ENCODE measurements at places on chromosomes 7 and 10. TPM values are rescaled to one million over a fixed set of nuclear protein-coding genes. Genes with fewer than 3 reads are reported as not detected.

- no peak for DNase-seq
Measured at GRCh38 chr7:125663961-125664360, 734.3 kb upstream of the POT1 start.

DNA sequence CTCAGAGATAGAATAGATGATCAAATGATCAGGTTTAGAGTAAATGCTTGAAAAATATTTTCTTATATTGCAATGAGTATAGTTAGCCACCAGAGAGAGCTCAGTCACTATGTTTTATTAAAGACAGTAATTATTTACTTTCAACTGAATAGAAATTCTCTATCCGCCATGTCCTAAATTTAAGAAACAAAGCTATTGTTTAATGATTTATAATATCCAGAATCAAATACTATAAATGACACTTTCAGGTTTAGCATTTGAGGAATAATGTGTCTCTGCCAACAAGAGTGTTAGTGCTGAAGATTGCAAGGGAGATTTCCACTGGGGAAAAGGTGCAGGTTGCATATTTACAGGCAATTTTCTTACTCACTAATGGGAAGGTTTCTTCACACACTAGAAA lies 184.7 kb downstream of the DGKB start:
- DNase-seq = no peak

- no peak for DNase-seq
Measured at GRCh38 chr7:32255036-32255435, 184.8 kb upstream of the PDE1C start.

The MRLN gene
- not detected for total RNA-seq

- DNase-seq = no peak
Measured at GRCh38 chr7:132842478-132842877, 239.4 kb downstream of the CHCHD3 start.

- no peak for DNase-seq
Measured at GRCh38 chr7:142739923-142740492, 9.3 kb upstream of the PRSS1 start.

The HOXA5 gene
- not detected for total RNA-seq

DNA sequence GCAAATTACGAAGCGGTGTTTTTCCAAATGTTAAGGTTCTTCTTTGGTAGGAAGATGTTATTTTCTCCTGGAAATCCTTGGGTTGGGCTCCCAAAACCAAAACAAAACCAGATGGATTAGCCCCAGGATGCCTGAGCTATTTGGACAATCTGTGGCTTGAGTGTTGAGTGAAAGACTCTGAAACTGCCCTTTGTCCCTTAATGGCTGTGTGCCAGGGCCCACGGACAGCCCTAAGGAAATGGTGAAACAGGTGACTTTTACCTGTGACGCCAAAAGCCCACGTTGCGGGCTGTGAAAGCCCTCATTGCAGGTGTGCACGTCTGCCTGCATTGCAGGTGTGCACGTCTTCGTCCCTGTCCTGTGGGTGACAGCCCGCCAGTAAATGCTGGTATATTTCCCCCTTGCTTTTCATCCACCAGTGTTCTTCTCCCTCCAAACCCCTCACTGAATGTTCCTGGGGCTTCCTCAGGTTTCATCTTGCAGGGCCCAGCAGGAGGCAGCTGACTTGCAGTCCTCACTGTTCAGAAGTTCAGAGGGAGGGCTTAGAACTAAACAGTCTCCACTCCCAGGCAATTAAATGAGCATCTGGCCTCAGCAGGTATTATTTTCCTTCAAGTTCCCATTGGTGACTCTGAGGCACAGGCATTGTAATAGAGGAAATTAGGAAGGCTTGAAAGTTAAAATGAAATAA lies 10.7 kb downstream of the PFKP start:
- DNase-seq = no peak

GRCh38 chr7:88281749-88282148 lies 24.9 kb downstream of the STEAP4 start:
- DNase-seq = no peak

The TAC1 gene
- not detected for total RNA-seq

GRCh38 chr7:14430926-14431325 lies 441.5 kb upstream of the ETV1 start:
- no peak for DNase-seq

DNA sequence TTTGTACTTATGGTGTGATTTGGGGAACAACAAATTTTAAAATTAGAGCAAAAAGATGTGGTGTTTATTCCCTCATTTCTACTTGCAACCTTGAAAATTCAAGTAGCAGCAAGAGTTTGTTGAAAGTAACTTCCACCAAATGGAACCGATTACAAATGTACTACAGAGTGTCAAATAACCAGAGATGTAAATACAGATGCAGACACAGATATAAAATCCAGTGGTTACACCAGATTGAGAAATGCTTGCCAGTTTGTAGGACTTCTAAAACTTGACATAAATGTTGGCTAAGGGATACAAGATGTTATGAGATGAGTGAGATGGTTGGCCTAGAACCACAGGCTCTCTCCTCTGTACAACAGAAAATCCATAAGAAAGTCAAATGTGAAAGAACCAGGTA lies 162.1 kb downstream of the DIP2C start:
- no peak for DNase-seq

The CDH23 gene
- total RNA-seq = 11.2 TPM

The TRPV6 gene
- 0.09 TPM for total RNA-seq

The SLC18A2 gene
- total RNA-seq = 0.06 TPM

The FZD1 gene
- 2.3 TPM for total RNA-seq

- DNase-seq = no peak
Measured at GRCh38 chr10:121110369-121110768, 259.2 kb downstream of the WDR11 start.

The CYP2C19 gene
- total RNA-seq = not detected

The EPHA1 gene
- 1.8 TPM for total RNA-seq

DNA sequence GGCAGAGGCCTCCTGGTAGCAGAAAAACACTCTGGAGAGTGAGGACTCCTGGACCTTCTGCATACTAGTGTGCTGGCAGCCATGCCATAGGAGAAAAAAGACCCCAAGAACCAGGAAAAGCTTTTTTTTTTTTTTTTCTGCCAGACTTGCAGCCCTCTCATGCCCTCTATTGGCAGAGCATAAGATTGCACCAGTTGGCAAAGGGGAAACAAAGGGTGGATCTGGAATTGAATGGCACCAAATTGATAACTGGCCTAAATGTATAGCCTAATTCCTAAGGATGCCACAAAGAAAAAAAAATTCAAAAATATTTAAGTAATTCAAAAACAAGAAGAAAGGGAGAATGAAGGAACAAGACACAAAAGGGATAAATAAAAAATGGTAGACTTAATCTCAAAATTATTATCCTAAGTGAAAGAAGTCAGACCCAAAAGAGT lies 112.5 kb upstream of the GHITM start:
- DNase-seq = peak; percentile 13

DNA sequence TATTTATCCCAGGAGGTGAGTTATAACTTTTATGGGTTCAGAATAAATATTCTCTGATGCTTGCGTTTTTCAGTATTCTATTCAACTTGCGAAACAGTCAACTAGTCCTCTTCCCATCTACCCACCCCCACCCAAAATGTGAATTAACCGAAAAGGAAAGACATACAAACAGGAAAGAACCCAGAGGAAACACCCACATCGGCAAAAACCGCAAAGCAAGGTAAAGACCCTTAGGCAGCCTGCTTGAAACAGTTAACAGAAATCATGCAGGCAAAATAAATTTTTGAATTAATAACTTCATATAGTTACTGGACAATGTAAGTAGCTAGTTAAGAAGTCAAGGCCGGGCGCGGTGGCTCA lies 5.4 kb downstream of the ZC3HAV1 start:
- no peak for DNase-seq

The TMEM243 gene
- total RNA-seq = 41.4 TPM

The FGFBP3 gene
- 0.25 TPM for total RNA-seq

- DNase-seq = no peak
Measured at GRCh38 chr7:36673703-36674102, 50.6 kb downstream of the AOAH start.

The XRCC2 gene
- total RNA-seq = 11.5 TPM

DNA sequence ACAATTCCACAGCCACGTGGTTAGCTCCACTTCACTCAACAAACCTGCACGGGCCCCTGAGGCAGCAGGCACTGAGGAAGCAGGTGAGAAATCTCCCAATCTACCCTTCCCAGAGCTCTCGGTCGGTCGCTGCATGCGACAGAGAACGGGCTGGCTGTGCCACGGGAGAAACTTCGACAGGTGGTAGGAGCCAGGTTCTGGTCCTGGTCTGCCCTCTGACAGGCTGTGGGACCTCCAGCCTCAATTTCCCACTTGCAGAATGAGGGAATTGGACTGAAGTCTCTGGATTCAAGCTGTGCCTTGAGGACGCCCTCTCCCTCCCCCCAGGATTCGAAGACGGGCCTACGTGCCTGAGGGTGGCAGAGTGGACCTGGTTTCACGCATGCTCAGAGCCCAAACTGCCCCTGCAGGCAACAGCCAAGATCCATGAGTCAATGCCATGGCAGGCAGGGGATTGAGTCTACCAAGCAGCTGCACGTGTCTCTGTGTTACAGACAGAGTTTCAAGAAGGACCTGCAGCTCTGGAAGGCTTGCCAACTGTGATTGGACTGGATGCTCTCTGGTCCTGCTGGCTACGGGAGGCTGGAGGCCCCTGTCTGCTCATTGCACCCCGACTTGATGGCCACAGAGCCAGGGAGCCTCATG lies 215.0 kb downstream of the USP6NL start:
- DNase-seq = no peak

The ZC3HAV1L gene
- total RNA-seq = 22.6 TPM
